ENCODE measurements at places on chromosomes 11 and 22.

DNA sequence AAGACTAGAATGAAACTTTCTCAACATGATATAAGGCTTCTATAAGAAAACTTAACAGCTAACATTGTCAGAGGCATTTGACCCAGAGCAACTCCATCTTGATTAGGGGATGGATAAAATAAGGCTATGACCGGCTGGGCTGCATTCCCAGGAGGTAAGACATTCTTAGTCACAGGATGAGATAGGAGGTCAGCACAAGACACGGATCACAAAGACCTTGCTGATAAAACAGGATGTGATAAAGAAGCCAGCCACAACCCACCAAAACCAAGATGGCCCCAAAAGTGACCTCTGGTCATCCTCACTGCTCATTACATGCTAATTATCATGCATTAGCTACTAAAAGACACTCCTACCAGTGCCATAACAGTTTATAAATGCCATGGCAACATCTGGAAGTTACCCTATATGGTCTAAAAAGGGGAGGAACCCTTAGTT lies 135.2 kb downstream of the TTC28 start:
- peak; percentile 2 for DNase-seq

- no peak for DNase-seq
Observed at GRCh38 chr22:43116932-43117331, 6.4 kb downstream of the BIK start.

DNA sequence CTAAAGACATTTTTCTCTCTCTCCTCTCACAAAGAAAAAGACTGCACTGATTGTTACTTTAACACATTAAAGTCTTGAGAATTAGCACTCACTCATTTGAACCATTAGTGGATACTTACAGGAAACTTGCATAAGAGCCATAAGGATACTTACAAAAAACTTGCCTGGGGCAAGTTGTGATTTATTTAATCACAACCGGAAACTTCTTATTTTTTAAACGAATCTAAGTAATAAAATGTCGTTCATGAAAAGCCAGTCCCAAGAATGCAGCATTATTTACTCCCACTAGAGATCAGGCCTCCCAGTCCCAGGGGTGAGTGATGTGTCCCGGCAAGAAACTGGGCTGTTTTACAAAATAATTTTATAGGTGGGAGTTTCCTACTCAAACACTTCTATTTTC lies 59.3 kb upstream of the TTC12 start:
- DNase-seq = no peak

GRCh38 chr11:41613326-41613725 lies 153.9 kb upstream of the LRRC4C start:
- peak; percentile 90 for DNase-seq

DNA sequence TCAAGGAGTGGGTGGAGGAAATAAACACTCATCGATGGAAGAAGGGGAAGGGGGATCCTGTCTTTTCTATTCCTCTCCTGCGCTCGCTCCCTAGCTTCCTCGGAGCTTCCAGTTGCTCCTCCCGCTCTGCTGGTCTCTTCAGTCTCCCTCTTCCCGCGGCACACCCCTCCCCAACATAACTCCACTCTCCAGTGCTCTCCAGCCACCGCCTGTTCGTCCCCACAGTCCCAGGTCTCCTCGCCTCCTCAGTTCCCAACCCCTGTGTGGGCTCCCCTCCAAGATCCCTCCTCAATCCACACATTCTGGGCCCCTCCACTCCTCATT lies 438 bp downstream of the ZW10 start:
- DNase-seq = peak; percentile 13

DNA sequence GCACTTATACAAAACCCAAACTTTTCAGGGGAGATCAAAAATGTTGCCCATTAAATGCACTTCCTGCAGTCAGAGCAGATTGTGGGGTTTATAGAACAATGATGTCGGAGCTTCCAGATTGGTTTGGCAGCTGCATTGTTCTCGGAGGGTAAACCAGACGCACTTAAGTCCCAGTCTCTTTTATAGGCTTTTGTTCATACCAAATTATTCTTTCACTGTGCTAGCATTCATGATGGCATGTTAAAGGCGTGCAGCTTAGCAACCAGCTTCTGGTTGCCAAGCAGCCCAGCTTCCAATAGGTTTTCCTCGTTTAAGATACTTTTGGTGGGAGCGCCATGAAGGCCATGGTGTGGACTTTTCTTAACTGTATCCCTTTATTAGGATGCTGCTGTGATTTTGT lies 40.9 kb downstream of the ZC3H12C start:
- no peak for DNase-seq

GRCh38 chr11:66559142-66559865 lies 9.1 kb downstream of the CTSF start:
- DNase-seq = no peak

DNA sequence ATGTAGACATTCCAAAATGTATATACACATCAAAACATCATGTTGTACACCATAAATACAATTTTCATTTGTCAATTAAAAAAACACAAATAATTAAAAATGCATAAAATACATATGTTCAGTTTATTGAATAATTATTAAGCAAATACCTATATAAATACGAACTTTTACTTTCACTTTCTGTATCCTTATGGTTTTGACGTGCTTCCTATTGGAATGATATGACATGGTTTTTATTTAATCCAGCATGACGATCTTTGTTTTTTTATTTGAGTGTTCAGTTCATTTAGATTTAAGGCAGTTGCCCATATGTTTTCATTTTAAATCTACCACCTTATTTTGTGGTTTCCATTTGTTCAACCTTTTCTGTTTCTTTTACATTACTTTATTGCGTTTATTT lies 198.3 kb upstream of the PLET1 start:
- peak; percentile 6 for DNase-seq

- DNase-seq = peak; percentile 6
Observed at GRCh38 chr11:91984033-91984584, 240.5 kb upstream of the FAT3 start.

DNA sequence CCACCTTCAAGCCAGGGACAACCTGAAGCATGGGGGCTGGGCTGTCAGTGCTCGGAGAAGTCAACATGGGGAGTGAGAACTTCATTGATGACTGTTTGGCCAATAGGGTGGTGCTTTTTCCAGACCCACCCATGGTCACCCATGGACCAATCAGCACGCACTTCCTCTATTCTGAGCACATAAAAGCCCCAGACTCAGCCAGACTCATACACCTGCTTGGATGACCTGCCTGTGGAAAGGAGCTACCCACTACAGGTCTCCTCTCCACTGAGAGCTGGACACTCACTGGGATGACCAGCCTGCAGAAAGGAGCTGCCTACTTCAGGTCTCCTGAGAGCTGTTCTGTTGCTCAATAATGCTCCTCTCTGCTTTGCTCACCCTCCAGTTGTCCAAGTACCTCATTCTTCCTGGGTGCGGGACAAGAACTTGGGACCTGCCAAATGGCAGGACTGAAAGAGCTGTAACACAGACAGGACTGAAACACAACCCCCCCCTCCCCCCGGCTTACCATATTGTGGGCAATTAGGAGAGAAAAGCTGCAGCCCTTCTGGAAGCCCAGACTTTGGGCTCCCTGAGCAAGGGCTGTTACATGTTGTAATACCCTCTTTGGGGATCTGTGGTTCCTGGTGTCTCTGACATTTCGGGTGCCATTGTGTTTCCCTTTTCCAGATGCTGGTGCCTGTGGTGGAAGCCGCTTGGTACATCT lies 44.4 kb upstream of the WNT11 start:
- DNase-seq = no peak

DNA sequence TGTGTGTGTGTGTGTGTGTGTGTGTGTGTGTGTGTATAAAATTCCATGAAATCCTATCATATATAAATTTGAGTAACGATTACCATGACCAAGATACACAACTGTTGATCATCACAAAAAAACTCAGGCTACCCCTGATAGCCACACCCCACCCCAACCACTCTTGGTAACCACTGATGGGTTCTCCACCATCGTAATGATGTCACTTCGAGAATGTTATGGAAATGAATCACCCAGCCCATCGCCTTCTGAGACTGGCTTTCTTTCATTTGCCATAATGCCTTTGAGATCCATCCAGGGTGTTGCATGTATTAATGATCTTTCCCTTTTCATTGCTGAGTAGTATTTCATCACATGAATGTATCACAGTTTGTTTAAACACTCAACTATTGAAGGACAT lies 496.0 kb downstream of the MIAT start:
- no peak for DNase-seq

- no peak for DNase-seq
Observed at GRCh38 chr22:23778577-23778900, 5.9 kb downstream of the MMP11 start.

GRCh38 chr22:46815132-46815531 lies 52.7 kb downstream of the TBC1D22A start:
- no peak for DNase-seq

GRCh38 chr11:114157476-114158050 lies 98.1 kb downstream of the ZBTB16 start:
- DNase-seq = no peak

- no peak for DNase-seq
Observed at GRCh38 chr11:15577519-15577918, 462.8 kb downstream of the INSC start.

GRCh38 chr22:44891791-44892190 lies 118.0 kb downstream of the PHF21B start:
- no peak for DNase-seq

GRCh38 chr11:2481253-2481652 lies 36.4 kb downstream of the KCNQ1 start:
- no peak for DNase-seq

- DNase-seq = no peak
Observed at GRCh38 chr11:1779806-1780699, 16.3 kb upstream of the CTSD start.

GRCh38 chr11:107702109-107702660 lies 9.7 kb downstream of the SLN start:
- no peak for DNase-seq

DNA sequence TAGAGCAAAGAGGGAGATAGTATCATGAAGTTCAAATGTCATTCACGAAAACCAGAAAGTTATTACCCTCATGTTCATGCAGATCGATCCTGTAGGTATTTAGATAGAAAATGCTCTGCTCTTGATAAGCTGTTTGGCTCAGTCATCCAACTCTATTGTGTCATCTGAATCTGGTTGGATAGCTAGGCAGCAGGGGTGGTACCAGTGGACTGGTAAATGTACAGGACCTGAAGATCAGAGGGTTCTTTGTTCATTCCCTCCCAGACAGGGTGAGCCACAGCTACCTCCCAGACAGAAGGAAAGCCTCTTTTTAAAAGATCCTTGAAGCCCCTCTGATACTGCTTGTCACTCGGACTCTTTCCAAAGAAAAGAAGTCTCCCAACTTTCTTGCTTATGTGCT lies 29.8 kb upstream of the DRD2 start:
- no peak for DNase-seq

GRCh38 chr11:66328302-66329144 lies 7.7 kb downstream of the RIN1 start:
- peak; percentile 76 for DNase-seq

DNA sequence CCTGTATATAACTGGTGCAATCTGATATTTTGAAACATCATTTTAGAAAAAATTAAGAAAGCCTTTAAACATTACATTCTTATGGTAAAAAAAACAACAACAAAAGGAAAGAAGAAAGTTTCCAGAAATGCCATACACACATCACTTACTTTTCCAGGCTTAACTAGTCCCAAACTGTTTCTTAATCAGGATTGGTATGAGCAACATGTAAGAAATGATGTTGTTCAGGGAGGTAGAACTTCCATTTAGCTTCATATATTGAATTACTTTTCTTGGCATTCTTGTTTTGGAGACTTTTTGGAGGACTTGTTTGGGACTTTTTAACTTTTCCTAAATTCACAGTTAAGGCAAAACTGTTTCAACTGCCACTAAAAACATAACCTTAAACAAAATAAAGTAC lies 791.5 kb downstream of the METTL15 start:
- no peak for DNase-seq

DNA sequence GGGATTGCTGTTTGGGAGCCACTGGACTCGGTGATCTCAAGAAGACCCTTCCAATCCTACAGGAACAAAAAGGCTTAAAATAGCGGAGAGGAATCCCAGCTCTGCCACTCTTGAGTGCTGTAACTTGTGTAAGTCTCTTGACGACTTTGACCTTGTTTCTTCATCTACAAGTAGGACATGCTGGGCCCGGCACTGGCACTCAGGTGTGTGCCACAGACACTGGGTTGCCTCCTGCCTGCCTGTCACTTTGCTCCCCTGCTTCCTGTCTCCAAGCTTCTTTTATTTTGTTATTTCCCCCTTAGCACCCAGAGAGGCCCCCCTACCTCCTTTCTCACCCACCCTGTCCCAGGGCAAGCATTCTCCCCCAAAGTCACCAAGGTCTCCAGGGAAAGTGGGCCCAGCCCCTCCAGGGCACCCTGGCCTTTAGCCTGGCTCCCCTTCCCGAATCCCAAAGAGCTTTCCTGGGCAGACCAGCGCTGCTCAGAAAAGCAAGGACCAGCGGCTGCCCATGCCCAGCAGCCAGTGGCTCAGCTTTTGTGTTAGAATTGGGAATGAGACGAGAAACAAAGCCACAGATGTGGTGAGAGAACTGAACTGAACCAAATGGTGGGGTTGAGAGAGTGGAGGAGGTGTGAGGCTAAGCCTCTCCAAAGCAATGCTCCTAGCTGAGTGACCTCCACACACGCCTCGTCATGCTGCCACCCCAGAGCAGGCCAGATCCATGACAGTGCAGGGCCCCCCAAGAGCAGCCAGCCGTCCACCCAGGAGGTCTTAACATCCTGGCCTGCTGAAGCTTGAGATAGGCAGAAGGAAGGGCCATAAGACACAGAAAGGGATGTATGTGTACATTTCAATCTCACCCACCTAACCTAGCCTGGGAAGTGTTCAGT lies 4.5 kb downstream of the TRIM29 start:
- no peak for DNase-seq

- no peak for DNase-seq
Observed at GRCh38 chr11:69293087-69293486, 868 bp upstream of the MYEOV start.

DNA sequence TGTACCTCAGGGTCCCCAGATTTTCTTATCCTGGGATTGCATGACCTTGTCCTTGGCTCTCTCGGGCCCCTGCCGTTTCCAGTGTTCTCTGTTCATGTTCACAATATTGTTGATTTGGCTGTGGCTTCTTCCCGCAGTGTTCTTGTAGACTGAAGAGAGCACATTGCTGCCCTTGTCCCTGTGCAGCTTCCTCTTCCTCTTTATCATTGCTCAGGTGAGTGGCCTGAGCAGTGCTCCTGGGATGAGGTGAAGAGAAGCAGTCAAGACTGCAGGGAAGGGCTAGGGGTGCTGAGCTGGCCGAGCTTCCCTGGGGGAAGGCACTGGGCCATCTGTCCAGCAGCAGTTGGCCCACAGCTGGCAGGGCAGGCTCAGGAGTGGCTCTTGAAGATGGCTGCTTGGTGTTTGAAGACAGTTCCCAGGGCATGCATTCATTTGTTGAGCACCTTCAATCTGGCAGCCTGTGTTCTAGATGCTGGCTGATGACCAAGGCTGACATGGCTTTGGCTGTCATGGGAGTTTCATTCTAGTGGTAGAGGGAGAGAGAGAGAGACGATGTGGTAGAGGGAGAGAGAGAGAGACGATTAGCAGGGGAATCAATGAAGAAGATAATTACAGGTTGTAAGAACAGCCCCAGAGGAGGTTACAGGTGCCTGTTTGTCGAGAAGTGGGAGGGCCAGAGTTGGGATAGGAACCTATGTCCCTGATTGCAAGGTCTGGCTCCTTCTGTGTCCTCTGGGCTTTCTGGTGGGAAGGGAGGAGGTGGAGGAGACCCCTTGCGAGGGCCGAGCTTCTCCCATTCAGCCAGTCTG lies 17.4 kb downstream of the BMAL1 start:
- DNase-seq = no peak

All from fibroblast of skin of abdomen (primary cell).